ENCODE measurements at places on chromosomes 2 and 18.

DNA sequence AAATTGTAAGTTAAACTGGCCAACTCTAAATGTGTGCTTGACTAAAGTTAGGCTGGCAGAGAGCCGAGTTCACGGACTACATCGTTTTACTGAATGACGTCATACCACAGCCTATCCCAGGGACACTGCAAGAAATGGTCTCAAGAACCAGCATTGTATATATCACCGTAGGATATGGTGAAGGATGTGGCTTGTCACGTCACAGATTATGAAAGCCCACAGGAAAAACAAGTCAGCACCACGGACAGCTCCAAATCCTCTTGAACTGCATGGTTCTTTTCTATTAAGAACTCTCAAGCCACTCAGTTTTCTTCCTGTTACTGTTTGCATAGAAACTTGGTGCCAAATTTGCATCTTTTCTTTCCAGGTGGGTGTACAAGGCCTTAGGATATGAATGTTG lies 85.1 kb upstream of the ACAA2 start:
- peak; percentile 59 for DNase-seq

- peak; percentile 17 for DNase-seq
These were observed 5.5 kb upstream of the HSBP1L1 start for GRCh38 chr18:79958981-79959380.

- no peak for DNase-seq
These were observed at the start of gene TNFRSF11A for GRCh38 chr18:62324917-62325805. TNFRSF11A (plus strand) TSS chr18:62325310; CDS start chr18:62325353, 43 bp downstream.

DNA sequence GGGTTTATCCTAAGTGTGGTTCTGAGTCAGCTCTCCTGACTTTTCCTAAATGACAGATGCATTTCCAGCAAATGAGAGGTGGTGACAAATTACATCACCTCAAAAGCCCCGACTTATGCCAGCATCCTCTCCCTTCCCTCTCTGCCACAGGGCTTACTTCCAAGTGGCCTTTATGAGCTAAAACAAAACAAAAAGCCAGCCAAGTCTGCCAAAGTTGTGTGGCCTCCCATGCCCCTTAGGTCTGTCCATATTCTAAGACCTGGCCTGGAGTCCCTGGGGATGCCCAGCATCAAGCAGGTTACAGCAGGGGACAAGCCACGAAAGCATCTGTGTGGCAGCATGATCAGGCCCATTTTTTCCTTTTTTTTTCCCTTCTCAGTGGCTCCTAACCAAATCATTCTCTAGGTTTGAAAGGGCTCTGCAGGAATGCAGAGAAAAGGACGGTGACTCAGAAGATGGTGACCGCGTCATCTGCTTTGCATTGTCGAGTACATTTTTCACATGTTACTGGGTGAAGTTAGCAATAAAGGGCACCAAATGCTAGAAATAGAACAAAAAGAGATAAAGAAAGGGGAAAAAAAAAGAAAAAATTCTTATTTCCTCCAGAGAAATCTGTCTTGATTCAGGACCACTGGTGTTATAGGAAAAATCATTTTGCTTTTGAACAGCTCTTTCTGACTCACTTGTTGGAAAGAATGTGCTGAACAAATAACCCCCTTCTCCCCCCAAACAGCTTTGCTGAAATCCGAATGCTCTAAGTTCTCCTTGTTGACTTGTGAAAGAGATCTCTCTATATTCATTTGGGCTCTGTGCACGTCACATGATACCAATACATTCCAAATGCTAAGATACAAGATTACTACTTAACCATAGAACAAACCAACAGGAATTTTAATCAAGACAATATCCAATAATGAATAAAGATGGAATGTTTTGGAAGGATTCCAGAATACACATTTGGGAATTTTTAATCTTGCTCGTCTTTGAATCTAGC lies 178.7 kb downstream of the EN1 start:
- no peak for DNase-seq

DNA sequence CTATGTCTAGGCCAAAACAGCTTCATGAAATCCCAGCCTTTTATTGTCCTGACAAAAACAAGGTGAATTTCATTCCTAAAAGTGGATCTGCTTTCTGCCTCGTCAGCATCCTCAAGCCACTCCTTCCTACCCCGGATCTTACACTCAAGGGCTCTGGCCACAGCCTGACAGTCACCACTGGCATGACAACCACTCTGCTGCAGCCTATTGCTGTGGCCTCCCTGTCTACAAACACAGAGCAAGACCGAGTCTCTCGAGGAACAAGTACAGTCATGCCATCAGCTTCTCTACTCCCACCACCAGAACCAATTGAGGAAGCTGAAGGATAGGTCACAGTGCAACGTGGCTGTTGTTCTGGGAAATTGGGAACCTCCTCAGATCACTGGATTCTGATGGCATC lies 106.1 kb downstream of the ICA1L start:
- DNase-seq, result no peak

DNA sequence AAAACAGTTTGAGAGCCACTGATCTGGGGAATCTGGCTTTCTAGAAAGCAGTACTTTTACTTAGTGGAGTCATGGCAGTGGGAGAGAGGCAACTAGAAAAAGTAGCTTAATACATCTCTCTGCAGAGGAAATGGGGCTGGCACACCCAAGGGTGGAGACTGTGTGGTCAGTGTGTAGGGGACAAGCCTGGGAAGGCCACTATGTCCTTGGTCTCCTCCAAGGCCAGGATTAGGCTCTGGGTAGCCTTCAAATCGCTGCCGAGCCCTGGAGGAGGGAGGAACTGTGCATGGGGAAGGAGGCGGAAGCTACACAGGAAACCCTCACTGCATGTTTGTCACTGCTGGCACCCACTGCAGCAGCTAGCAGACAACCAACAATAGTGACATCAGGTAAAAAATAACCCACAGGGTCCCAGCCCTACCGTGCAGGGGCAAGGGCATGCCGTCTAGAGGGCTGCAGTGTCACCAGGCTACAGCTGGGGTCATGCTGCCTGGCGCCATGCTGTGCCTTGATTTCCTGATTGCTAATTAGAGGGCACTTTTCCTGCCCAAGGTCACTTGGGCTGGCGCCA lies 34.8 kb downstream of the LBH start:
- no peak for DNase-seq

DNA sequence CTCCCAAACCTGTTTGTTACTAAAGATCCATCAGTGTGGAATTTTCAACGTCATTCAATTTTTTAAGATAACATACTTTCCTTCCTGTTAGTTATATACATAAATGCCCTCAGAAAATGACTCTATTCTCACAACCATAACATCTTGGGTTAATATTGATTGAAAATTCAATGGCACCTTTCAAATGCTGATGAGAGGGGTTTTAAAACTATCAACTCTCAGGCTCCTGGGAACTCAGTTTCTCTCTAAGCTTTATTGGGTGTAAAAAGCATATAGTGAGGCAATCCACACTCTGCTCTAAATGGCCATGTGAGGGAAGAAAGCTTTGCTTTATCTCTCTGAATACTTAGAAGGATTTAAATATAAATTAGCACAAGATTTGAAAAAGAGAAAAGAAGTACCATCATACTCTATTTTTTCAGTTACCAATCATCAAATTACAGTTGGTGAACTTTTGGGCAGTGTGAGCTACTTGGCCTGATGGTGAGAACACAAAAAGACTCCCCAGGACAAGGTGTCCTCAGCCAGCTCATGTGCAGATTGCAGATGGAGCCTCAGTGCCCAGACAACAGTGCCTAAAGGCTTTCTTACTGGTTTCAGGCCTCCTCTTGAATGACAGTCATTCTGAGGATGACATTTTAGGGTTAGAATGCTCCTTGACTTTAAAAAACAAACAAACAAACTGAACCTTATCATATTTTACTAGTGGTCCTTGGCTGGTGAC lies 24.6 kb upstream of the CERS6 start:
- DNase-seq, result no peak

- DNase-seq, result no peak
These were observed 203.9 kb downstream of the SMAD2 start for GRCh38 chr18:47726550-47726949.

DNA sequence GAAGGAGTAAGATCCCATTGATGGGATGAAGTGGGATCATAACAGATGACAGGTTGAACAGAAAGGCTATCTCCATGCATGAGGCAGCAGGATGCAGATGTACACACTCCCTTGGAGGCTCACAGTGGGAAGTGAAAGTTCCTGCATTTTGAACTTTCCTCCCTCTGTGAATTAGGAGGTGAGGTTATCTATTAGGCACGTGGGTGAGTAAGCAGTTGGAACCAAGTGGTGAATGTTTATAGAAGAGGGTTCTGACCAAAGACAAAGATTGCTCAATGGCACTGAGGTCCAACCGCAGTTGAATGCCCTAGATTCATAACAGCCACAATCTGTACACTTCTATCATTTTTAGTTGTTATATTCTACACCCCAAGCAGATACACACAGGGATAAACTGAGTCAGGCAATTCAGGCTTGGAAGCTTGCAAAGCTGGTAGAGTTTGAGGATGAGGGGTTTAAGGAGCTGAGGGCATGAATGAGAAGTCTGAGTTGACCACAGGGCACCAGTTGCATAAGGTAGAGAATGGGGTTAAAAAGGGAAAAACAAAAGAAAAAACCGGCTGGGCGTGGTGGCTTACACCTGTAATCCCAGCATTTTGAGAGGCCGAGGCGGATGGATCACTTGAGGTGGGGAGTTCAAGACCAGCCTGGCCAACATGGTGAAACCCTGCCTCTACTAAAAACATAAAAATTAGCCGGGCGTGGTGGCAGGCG lies 7.1 kb upstream of the KCMF1 start:
- no peak for DNase-seq

- no peak for DNase-seq
These were observed 134.1 kb upstream of the LRRTM1 start for GRCh38 chr2:80438686-80439085.

- DNase-seq, result no peak
These were observed 312.0 kb downstream of the GPD2 start for GRCh38 chr2:156748221-156748620.

GRCh38 chr2:36404318-36404717 lies 48.7 kb downstream of the CRIM1 start:
- no peak for DNase-seq

DNA sequence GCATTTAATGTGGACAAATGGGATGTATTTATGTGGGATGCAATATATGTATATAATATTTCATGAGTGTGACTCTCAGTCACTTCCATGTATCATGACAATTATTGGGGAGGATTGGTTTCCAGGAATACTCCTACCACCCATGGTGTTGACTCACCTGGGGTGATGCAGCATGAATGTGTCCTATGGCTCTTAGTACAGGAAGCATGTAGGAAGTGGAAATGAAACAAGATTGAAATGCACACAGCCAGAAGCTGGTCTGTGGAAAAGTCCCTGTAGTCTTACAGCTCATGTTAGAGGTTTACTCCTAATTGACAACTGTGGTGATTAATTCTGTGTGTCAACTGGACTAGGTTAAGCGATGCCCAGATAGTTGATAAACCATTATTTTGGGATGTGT lies 89.3 kb upstream of the HAAO start:
- DNase-seq, result no peak

- no peak for DNase-seq
These were observed 732.6 kb downstream of the KCNJ3 start for GRCh38 chr2:155431004-155431507.

GRCh38 chr2:62163106-62163831 lies 32.6 kb upstream of the B3GNT2 start:
- no peak for DNase-seq

DNA sequence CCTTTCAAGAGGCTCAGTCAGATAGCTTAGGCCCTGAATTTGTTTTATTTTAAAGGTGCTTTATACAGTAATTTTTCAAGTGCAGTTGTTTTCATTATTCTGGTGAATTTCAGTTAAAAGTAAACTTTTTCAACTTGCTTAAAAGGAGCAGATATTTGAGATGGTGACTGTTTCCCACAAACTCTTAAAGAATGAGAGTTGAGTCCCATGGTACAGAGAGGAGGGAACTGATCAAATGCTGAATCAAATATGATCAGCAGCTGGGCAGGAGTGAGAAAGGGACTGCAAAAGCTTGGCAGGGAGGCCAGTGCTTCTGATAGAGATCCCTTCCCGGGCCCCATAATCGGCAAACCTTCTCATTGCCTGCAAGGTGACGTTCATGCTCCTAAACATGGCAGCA lies 91.2 kb downstream of the KCNS3 start:
- DNase-seq, result no peak

DNA sequence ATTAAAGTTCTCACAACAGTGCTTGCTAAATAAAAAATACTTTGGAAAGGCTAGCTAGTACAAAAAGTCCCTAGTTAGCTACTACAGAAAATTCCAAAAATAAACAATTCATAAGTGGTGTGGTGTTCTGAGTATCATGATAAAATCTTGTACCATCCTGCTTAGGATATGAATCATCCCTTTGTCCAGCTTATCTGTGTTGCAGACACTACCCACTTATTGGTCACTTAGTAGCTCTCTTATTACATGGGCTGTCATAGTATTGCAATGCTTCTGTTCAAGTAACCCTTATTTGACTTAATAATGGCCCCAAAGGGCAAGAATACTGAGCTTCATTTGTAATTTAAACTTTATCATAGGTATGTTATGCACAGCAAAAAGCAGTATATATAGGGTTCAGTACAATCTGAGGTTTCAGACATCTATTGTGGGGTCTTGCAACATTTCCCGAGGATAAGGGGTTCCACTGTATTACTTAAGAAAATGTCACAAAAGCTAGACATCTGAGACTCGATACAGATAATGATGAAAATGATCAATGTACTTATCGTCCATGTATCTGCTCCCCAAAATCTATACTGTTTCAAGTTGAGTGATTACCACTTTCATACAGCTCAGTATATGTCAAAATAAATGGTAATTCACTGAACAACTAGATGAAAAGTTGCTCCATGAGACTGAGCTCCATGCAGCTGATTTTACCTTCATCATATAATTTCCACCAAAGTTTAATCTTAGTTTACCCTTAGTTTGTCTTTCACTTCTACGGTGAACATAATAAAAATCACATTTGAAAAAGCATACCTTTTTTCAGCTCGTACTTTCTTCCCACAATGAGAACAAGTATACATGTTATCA lies 93.8 kb downstream of the C2orf74 start:
- DNase-seq, result no peak

DNA sequence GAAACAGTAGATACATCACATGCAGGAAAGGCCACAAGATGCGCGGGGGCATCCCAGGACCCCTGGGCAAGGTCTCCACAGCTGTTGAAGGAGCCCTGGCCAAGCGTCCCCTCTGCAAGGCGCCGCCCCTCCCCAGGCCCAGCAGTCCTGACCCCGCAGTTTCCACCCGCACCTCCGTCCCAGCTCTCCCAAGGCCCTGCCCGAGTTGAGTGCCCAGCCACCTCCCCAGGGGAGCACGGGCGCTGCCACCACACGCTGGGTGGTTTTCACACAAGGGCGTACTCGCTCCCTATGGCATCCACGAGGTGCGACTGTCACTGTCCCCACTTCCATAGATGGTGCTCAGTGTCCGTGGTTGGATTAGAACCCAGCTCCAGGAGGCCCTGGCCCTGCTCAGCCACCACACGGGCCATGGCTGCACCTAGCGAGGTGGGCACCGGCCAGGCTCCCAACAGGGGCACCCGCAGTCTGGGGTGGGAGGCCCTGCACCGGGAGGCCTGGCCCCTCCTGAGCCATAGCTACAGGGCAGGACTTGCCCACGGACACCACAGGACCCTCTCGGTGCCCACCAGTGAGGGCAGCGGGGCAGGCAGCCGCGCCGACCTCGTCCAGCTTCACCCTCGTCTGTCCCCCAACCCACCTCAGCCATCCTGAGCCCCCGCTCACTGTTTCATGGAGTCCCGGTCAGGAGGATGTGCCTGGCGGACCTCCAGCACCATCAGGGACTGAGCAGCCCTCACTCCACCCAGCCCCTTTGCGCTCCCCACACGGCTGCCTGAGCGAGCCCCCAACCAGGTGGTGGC lies 36.0 kb downstream of the KIF1A start:
- DNase-seq, result peak; percentile 68
